ENCODE measurements at places on chromosomes 7 and 10.
A peak's percentile ranks its signal among the peaks of the same experiment; 100 is the strongest.

DNA sequence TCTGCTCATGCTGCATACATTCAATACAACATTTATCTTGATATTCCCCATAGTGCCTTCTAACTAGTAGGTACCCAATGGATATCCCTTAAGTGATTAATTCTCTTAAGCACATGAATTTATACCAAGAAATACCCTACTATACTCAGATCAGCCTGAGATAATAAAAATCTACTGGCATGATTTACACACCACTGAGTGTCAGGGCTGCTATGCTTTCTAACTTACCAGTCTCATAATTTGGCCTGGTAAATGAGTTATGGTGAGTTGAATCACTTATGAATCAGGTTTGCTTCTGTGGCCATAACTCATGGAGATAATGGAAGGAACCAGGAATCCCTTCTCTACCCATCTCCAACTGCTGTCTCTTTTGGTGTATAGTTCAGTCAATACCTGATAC lies 122.8 kb downstream of the THSD7A start:
- no peak for DNase-seq

GRCh38 chr7:66013938-66014337 lies 31.9 kb upstream of the GUSB start:
- no peak for DNase-seq

GRCh38 chr10:132574783-132575319 lies 37.3 kb downstream of the INPP5A start:
- DNase-seq = no peak

- DNase-seq = no peak
These were observed 191.9 kb downstream of the CSTF2T start for GRCh38 chr10:51507476-51507875.

- DNase-seq = no peak
These were observed 61.6 kb downstream of the NHLRC2 start for GRCh38 chr10:113916053-113916452.

DNA sequence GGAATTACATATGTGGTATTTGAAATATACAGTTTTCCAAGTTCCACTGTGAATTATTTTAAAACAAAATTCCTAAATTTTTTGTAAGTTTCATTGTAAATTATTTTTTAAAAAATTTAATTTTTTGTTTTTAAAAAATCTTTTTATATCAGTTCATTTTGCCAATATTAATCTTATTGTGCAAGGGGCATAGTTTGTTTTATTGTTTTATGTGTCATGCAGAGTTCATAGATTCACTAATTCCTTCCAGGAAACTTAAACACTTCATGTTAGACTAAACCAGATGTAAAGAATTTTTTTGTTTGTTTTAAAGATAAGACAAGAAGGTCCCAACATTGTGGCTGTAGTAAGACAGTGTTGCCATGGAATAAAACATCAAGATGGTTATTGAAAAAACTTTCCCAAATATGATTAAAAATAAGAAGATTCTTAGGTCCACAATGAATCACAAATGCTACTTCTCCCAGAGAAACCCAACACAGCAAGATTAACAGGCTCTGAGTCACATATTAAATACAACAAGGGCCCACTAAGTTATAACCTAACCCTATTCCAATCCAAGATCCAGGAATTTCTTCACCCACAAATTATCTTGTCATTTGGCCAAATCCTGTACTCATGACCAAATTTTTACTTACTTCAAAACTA lies 464.7 kb upstream of the IGFBP3 start:
- no peak for DNase-seq

GRCh38 chr7:104895522-104896236 lies 118.3 kb upstream of the KMT2E start:
- DNase-seq = no peak

DNA sequence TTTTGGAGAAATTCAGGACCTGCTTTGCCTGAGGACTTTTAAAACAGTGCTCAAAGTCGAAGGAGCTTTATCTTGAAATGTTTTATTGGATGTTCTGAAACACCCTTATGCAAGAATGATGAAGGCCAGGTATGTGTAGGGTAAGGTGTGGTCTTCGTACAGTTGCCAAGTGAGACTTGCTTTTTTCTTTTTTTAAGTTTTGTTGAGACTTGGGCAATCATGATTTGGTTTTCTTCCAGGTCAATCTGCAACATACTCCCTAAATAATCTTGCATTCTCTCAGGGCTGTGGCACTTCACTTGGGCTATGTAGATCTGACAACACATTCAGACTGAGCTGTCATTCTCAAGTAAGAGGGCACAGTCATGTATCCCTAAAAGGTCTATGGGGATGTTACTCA lies 75.0 kb downstream of the GATA3 start:
- DNase-seq = no peak

DNA sequence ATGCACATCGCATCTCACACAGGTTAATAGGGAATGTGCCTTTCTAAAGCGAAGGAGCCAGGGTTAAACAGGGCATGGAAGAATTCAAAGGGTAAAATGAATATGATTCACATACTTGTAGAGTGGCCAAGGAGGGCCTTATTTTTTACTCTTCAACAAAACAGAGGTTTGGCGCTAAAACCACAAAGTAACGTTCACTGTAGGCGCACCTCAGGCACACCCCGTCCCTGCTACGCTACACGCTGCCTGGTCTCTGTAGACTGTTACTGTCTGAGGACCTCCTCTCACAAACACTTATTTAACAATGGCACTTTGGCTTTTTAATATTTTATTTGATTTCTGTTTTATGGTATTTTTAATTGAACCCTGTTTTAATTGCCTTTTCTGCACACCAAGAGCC lies 462.1 kb upstream of the GALNT17 start:
- peak; percentile 29 for DNase-seq

DNA sequence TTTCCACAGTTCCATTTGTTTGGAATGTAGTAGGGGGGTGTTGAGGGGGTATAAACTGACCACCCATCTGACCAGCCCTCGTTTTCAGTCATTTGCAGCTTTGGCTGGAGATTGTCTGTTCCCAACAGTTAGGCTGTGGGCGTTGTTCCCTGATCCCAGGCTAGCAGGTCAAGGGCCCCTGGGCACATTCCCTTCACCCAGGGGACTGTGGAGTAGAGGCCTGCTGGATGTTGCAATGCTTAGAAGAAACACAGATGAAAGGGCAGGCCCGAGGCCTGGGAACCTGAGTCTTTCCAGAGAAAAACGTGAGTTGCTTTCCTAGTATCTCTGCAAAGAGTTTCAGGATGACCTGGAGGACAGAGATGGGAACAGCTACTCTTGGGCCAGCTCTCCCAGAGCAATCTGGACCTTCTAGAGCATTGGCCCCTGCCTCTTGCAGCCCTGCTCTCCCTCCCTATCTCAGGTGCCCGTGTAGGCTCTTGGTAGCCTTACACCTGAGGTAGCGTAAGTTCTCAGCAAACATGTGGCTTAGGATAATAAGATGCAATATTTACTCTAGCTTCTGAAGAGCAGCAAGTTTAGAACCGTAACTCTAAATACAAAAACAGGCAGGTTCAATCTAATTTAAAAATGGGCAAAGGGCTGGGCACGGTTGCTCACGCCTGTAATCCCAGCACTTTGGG lies 99.4 kb upstream of the EFCAB10 start:
- DNase-seq = no peak

- DNase-seq = no peak
These were observed 26.2 kb downstream of the ABLIM1 start for GRCh38 chr10:114631666-114632417.

GRCh38 chr10:89695307-89695706 lies 6.1 kb upstream of the KIF20B start:
- DNase-seq = no peak

GRCh38 chr7:39697483-39697882 lies 74.1 kb downstream of the RALA start:
- no peak for DNase-seq

DNA sequence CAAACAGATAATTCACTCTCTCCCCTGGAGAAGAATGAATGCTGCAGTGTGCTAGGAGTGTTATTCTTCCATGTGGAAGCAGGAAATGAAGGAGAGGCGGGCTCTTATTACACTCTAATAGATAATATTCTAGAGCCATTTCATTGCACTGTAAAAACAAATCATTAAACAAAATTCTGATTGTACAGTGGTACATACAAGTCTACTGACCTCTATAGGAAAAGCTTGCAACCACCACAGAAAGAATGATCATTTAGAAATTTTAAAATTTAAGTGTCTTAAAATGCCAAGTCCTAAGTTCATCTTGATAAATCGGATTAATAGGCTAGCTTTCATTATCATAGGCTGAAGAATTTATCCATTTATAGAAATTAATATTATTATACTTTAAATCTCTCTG lies 960.3 kb upstream of the LRRN3 start:
- DNase-seq = no peak

GRCh38 chr7:158863611-158864506 lies 7.5 kb downstream of the DYNC2I1 start:
- DNase-seq = peak; percentile 40

DNA sequence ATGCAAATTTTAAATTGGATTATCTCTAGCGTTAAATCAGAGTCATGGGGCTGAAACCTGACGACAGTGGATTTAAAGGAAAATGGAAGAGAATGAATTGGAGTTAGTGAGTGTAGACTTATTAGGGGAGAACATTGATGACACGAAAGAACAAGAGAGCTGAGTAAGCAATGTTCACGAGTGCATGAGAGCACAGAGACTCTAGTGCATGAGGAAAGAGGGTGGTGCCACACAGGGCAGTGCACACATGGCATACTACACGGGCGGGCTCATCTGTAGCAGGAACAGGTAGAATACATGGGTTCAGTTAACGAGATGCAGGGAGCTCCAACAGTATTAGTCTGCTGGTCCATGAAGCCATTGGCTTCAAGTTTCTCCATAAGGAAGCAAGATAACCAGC lies 53.9 kb downstream of the USP6NL start:
- no peak for DNase-seq

GRCh38 chr10:100184840-100185239 lies 989 bp downstream of the ERLIN1 start:
- DNase-seq = no peak

DNA sequence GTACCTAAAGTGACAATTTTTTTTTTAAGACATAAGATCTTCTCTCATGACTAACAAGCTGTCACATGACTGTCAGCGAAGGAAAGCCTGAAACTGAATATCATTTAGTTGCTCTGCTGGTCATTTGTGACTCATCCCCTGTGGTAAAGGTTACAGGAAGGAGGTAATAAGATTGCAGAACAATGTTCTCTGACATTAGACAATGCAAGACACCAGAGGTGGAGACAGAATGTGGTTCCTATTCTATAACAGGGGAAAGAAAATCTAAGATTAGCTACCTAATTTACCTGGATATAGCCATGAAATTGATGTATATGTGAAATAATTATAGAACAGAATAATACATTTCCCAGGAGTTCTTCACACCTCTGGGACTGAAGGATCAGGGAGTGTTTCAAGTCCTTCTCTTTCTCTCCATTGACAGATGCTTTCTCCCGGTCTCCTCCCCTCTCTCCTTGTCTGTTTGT lies 47.7 kb downstream of the LRGUK start:
- DNase-seq = no peak

- DNase-seq = no peak
These were observed 62.1 kb upstream of the COL13A1 start for GRCh38 chr10:69739634-69740033.

- peak; percentile 76 for DNase-seq
These were observed 14.4 kb downstream of the MXI1 start for GRCh38 chr10:110221721-110222261.

DNA sequence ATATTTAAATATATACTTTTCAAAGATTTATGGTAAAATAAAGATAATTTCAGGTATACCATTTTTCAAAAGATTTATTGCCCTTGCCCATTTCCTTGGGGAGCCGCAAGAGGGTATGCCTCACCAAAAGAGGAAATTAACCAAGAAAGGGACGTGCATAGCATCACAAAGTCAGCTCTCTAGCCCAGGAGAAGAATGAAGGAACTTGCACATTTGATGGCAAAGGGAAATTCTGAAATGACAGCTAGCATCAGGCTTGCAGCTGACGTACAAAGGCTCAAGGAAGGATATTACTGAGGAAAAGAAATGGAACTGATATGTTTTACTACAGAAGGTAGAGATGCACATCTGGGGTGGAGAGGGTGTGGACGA lies 93.6 kb upstream of the RSU1 start:
- no peak for DNase-seq

DNA sequence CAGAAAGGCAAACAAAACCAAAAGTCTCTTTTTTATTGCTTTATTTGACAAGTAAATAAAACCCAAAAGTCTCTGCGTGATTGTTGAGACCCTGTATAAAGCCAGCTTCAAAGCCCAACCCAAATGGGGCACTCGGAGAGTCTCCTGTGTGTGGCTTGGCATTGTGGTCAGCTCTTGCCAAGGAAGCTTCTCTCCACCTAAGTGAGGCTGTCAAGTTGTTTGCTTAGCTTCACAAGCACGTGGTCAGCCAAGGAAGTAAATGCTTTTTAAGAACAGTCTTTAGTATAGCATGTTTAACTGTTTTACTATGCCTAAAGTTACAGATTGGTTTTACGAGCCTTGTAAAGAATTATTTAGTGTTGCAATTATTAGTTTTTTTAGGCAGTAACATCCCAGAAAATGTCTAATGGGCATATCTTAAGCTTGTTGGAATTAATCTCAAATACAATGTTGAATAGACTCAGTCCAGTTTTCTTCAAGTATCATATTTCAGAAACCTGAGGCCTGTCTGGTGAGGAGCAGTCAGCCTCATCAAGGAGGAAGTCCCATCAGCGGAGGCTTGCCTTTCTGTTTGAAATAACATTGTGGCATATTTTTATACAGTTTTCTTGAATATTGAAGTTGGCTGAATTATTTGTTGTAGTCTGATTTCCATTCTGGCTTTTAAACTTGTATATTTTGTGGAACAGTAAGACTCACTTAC lies 144.3 kb downstream of the ANKRD30A start:
- DNase-seq = no peak

- no peak for DNase-seq
These were observed 18.8 kb downstream of the PDIA4 start for GRCh38 chr7:149009527-149009926.

DNA sequence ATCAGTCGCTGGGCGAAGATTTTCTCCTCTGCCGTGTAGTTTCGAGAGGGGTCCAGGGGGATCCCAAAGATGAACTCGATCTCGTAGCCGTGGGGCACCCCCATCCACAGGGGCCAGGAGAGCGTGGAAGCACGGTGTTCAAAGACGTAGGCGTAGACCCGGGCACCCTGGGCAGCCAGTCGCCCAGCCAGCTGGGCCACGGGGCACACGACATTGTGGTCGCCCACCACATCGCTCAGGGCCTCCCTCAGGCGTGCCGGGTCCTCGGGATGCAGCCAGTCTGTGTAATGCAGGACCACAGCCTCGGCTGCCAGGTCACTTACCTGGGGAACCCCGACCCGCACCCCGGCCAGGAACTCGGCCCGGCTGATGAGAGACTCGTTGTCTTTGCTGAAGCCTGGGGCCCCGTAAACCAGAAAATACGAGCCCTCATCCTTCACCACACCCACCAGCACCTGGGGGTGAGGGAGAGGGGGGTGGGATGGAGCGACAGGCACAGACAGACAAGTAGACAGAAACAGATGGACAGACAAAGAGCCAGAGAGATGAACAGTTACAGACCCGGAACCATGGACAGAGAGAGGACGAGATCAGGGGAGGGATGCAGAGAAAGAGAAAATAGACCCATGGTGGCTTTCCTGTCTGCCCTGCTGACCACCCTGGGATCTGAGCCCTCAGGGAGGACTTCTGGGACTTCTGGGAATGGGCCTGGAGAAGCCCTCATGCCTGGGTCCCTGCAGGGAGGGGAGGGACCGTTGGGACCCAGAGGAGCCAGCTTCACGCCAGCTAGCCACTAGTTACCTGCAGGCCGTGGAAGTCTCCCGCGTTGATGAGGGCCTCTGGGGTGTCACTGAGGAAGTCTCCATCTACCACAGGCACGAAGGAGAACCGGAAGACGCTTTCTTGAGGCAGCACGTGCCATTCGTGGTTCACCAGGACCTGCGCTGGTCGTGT lies 3.0 kb downstream of the ACHE start:
- DNase-seq = no peak

- DNase-seq = no peak
These were observed 146.2 kb upstream of the KLF6 start for GRCh38 chr10:3931224-3931623.
